ENCODE measurements at places on chromosomes 5 and 9.

GRCh38 chr9:114030364-114030763 is 47.7 kb downstream of the AMBP start:
- DNase-seq: no peak

DNA sequence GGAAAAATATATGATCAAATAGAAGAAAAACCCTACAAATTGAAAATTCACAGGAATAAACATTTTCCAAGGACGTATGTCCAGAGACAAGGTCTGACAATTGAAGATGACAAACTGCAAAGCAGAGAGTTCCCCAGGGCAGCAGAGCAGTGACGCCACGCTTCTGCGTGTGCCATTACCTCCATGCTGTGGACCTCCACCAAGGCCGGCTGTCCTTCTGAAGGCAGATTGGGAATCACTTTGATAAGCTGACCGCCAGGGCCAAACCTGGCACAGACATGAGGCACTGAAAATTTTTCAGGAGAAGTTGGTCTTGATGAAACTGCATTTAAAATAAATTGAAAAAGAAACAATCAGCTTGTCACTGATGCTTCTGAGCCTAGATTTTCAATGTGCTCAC is 18.6 kb downstream of the SEC16A start:
- DNase-seq: no peak

GRCh38 chr9:3696368-3696767 is 170.6 kb upstream of the RFX3 start:
- no peak for DNase-seq

- no peak for DNase-seq
These were observed 1016.4 kb upstream of the DMAC1 start for GRCh38 chr9:8815931-8816330.

DNA sequence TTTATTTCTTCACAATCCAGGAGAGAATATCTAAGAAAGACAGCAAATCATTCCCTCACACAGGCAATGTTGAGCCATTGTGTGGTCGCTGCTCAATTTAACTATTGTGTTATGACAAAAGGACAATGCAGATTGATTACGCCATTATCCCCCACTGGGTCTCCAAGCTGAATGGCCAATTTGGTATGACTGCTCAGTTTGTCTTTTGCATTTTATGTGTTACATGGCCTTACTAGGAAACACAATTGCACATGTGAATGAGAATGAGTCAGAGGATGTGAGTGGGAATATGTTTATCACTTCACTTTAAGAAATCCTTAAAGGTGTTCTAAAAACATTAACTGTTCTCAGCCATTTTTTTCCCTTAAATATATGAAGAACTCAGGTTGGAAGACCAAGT is 108.3 kb downstream of the FAM174A start:
- no peak for DNase-seq

DNA sequence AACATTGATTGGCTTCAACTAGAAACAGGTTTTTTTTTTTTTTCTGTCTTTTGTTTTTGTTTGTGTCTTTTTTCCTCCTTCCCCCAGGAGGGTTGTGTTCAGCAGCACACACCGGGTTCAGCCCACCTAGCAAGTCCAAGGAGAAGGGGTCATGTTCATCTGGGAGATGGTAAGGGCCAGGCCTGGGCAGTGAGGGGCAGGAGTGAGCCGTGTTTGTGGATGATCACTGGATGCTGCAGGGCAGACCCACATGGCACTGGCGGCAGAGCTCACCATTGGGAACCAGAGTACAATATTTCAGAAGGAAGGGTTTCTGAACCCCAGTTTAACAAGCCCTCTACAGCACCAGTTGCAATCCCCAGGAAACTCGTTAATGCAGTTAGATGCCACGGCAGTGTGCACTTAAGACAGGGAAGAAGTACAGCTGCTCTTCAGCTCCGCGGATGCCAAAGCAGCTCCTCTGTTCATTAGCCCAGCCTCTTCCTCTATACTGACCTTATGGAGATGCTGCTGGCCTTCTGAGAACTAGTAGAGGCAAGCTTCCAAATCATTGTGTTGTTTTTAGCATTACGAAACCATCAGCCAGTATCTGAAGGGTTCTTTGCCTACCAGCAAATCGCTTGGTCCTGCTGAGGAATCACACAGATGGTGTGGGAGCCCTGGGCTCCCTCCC is 508.2 kb upstream of the WWC1 start:
- DNase-seq: no peak

DNA sequence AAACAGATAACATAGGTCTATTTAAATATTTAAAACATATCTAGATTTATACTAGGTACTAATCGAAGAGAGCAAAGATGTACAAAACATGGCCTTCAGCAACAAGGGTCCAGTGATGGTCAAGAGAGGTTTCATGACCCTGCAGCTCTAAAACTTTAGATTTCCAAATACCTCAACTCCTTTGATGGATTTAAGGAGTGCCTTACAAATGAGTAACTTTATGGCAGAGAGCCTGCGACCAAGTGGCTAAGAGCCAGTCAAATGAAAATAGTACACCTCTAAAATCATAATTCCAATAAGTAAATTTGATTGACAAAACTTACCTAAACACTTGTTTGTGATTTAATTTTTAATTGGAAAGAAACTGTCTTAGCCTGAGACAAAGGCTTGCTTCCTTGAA is 4.7 kb upstream of the SH3RF2 start:
- no peak for DNase-seq

- no peak for DNase-seq
These were observed 200.9 kb upstream of the PTGER4 start for GRCh38 chr5:40478766-40479165.

- DNase-seq: peak; percentile 91
These were observed 96.5 kb upstream of the LMX1B start for GRCh38 chr9:126516936-126517832.

GRCh38 chr9:37984672-37985611 is 81.0 kb upstream of the SLC25A51 start:
- DNase-seq: peak; percentile 86
